GM19239 (cell line): ENCODE measurements at places on chromosomes 11 and 22.

DNA sequence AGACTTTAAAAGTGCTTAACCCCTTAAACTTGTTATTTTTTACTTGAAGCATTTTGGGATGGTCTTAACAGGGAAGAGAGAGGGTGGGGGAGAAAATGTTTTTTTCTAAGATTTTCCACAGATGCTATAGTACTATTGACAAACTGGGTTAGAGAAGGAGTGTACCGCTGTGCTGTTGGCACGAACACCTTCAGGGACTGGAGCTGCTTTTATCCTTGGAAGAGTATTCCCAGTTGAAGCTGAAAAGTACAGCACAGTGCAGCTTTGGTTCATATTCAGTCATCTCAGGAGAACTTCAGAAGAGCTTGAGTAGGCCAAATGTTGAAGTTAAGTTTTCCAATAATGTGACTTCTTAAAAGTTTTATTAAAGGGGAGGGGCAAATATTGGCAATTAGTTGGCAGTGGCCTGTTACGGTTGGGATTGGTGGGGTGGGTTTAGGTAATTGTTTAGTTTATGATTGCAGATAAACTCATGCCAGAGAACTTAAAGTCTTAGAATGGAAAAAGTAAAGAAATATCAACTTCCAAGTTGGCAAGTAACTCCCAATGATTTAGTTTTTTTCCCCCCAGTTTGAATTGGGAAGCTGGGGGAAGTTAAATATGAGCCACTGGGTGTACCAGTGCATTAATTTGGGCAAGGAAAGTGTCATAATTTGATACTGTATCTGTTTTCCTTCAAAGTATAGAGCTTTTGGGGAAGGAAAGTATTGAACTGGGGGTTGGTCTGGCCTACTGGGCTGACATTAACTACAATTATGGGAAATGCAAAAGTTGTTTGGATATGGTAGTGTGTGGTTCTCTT is 2.8 kb downstream of the MALAT1 start:
- no peak for DNase-seq

GRCh38 chr22:23169043-23169406 is 11.3 kb upstream of the BCR start:
- no peak for DNase-seq

DNA sequence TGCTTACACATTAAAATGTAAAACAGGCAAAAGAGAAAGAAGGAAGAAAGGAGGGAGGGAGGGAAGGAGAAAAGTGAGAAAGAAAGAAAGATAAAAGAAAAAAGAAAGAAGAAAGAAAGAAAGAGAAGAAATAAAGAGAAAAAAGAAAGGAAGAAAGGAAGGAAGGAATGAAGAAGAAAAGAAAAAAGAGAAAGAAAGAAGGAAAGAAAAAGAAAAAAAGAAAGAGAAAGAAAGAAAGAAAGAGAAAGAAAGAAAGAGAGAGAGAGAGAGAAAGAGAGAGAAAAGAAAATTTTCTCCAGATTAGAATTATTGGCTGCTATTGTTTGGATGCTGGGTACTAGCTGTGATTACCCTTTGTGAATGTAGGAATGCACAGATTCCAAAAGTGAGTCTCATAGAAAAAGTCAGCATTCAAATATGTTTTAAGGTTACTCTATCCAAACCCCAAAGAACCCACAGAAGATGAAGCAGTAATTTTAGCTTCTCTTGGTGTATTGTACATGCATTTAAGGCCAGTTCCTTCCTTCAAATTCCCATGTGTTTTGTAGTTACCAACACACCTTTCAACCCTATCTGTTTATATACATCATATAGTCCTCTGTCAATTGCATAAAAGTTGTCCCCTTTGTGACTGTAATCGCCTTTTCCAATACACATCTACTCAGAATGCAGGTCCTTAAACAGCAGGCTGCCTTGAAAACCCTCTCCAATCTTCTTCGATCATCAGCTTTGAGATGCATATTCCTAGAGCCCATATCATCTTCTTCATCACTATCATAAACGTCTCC is 789 bp upstream of the FAM111A start:
- DNase-seq: no peak

- DNase-seq: no peak
Measured at GRCh38 chr11:94735907-94736306, 32.2 kb upstream of the AMOTL1 start.

DNA sequence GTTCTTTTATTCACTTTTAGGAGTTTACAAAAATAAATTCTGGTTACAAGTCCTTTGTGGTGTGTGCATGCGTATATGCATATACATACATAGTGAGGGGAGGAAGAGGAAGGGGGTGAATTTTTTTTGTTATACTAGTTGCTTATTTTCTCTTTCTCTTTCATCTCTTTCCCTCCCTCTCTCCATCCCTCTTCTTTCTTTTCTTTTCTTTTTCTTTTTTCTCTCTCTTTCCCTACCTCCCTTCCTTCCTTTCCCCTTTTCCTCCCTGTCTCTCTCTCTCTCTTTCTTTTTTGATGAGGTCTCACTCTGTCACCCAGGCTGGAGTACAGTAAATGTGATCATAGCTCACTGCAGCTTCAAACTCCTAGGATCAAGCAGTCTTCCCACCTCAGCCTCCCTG is 14.1 kb downstream of the PPP6R2 start:
- DNase-seq: no peak

DNA sequence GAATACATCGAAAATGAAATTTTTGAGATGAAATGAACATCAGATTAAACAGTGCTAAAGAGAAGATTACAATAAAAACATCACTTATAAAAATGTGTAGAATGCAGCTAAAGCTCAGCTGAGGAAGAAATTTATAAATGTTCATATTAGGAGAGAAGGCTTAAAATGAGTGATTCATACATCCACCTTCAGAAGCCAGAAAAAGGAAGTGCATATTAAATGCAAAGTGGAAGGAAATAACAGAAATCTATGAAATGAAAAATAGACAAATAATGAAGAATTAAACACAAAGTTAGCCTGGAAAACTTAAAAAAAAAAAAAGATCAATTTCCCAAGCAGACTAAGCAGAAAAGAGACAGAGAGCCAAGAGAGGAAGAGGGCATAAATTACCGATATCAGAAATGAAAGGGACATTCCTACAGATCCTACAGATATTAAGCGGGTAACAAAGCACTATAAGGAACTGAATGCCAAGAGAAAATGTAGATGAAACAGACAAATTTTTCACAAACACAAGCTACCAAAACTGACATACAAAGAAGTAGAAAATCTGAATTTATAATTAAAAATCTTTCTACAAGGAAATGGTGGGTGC is 7.2 kb upstream of the MOB2 start:
- DNase-seq: no peak

- no peak for DNase-seq
Measured at GRCh38 chr11:57597916-57598830, 688 bp downstream of the SERPING1 start.

- no peak for DNase-seq
Measured at GRCh38 chr11:100929377-100929776, 200.2 kb downstream of the PGR start.

DNA sequence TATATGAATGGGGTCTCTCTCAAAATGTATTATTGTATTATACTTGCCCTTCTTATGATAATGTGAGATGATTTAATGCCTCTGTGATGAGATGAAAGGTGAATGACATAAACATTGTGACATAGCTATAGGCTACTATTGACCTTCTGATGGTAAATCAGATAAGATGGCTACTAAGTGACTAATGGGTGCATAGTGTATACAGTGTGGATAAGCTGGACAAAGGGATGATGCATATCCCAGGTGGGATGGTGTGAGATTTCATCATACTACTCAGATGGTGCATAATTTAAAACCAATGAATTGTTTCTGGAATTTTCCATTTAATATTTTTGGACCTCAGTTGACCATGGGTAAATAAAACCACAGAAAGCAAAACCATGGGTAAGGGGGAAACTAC is 243.5 kb downstream of the SBF2 start:
- no peak for DNase-seq

- DNase-seq: no peak
Measured at GRCh38 chr11:76792505-76793264, 9.5 kb downstream of the TSKU start.

- DNase-seq: no peak
Measured at GRCh38 chr22:46408568-46409506, 73.3 kb downstream of the TRMU start.

GRCh38 chr11:72581067-72581466 is 93.2 kb downstream of the PDE2A start:
- DNase-seq: no peak

DNA sequence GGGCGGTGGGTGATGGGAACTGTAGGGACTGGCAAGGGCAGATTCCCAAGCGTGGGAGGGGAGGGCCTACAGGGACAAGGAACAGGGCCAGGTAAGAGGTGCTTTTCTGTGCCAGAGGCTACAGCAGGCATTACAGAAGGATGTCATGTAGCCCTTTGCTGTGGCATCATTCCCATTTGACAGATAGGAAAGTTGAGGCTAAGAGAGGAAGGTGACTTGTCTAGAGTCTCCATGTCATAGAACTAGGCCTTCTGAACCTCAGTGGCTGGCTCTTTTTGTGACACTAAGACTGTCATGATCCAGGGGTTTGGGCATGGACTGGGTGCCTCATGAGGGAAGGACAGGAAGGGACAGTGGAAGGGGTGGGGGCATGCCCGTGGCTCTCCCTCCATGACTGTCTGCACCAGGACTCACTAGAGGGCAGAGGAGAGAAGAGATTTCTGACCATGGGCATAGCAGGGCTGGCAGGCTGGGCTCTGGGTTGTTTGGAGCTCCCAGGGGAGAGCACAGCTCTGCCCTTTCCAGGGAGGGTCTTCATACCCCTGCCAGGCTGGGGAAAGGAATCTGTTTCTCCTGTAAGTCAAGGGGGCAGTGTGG is 3.2 kb downstream of the MMP11 start:
- DNase-seq: no peak

DNA sequence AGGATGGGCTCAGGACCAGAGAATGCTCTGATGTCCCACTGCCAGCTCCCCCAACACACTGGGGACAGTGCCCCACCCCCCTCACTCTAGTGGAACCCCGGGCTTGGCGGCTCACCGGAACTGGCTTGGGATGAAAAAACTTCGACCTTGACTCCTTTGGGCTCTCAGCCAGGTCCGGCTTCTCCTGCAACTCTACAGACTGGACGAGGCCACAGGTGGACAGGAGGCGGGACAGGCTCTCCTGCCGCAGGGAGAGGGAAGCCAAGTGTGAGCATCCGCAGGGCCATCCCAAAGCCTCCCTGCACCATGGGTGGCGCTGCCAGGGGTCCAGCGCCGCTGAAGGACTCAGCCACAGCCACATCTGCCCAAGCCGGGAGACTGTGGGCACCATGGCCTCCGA is 3.7 kb downstream of the RRP7A start:
- no peak for DNase-seq

DNA sequence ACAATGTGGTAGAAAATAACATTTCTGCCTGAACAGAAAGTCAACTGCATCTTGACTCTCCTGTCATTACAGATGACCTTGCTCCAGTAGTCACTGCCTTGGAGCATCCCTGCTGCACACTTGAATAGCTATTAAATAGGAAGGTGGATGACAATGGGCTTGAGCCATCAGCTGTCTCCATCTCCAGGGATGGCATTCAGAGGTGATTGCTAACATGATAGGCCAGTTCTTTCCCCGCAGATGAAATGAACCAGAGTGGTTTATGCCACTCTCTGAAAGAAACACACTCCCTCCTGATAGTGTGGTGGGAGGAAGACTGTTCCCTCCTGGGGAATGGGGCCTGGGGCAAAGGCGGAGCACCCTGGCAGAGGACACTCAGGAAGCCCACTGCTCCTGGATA is 57.1 kb upstream of the OLFML1 start:
- DNase-seq: no peak

DNA sequence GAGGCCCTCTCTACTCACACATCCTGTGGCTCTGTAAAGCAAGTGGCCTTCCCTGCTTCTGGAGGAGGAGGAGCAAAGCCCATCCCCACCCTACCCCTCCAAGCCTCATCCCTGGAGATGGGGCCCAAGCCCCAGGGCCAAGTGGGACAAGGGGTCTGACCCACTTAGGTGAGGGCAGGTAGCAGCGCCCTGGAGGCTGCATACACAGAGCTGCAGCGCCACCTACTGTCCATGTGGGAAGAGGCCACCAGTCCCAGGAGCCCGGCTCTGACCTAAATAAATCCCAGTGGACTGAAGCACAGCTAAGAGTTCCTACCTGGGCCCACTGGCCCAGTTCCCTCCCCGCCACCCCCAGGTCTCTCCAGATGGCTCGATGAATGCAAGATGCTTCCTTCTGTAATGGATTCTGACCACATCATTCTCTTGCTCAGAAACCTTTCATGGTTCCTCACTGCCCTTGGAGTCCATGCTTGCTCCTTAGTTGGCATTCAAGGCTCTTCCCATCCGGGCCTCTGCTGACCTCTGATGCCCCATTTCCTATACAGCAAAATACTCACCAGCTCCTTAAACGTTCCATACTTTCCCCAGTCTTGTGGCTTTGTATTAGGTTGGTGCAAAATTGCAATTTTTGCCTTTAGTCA is 62.1 kb downstream of the THAP12 start:
- DNase-seq: peak; percentile 93

GRCh38 chr22:39287076-39287725 is 32.2 kb downstream of the RPL3 start:
- DNase-seq: peak; percentile 76

DNA sequence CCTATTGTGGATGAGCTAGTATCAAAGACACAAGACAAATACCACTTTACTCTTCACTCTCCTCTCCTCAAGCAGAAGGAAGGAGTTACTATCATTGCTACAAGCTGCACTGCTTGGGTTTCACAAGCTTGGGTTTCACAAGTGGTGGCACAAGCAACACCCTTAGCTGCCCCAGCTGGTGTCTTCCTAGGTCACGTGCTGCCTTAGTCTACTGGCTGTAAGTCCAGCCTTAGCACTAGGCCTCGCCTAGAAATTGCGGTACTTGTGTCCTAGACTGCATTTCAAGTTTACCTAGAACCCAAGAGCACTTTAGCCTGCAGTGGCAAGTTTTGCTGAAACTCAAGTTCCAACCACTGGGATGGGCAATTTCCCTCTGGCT is 86.6 kb downstream of the EHF start:
- no peak for DNase-seq

- no peak for DNase-seq
Measured at GRCh38 chr11:95557376-95557775, 232.2 kb downstream of the FAM76B start.

- DNase-seq: no peak
Measured at GRCh38 chr11:83235825-83236224, 42.3 kb downstream of the ANKRD42 start.

GRCh38 chr11:46429717-46430116 is 38.1 kb upstream of the CHRM4 start:
- no peak for DNase-seq
